Mesenteric fat pad (tissue), 1 donor: ENCODE measurements at places on chromosomes 1 and 21. TPM values are rescaled to one million over a fixed set of nuclear protein-coding genes. Genes with fewer than 3 reads are reported as not detected.
A peak's percentile ranks its signal among the peaks of the same experiment; 100 is the strongest.

DNA sequence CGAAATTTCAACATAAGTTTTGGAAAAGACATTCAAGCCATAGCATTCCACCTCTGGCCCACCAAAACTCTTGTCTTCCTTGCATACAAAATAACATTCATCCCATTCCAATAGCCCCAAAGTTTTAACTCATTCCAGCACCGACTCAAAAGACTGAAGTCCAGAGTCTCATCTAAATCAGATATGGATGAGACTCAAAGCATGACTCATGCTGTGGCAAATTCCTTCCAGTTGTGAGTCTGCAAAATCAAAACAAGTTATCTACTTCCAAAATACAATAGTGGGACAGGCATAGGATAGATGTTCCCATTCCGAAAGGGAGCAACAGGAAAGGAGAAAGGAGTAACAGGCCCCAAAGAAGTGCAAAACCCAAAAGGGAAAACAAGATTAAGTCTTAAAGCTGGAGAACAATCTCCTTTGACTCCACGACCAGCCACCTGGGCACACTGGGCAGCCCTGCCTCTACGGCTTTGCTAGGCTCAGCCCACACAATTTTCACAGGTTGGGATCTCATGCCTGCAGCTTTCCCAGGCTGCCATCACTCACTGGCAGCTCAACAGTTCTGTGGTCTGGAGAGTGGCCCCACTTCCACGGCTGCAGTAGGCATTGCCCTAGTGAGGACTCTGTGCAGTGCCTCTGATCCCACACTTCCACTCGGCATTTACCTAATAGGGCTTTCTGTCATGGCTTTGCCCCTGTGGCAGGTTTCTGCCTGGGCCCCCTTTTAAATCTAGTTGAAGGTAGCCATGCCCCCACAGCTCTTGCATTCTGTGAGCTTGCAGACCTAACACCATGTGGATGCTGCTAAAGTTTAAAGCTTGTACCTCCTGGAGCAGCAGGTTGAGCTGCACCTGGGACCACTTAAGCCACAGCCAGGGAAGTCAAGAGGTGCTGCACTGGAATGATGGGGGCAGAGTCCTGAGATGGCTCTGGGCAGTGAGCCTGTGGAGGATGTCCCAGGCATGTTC, 51.0 kb downstream of the RUNX3 start:
- peak; percentile 35 for DNase-seq

The RGS1 gene
- total RNA-seq, result 35.9 TPM

DNA sequence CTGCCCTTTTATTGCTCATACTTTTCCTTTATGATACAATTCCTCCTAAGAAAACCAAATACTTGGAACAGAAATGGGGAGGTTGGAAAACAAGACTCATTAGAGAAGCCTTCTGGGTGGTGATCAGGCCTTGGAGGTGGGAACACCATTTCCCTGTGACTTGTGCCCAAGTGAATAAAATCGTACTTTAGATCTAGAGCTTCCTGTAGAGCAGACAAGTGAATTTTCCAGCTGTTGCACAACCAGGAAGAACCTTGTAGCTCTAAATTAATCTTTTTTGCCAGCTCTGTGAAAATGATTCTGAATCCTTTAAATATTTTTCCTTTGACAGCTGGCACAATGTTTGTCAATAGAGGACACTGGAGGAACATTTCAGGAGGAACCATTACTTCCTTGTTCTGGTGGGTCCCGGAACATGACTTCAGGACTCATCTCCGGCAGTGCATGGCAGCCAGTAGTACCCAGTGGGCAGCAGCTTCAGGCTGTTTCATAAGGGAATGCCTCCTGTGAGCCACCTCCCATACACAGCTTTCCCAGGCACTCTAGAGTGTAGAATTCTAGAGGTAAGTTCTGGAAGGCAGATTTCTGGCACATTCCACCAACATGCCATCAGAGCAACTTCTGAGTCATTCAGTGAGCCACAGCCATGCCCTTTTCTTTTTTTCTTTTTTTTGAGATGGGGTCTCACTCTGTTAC, 5.5 kb upstream of the SNAPIN start:
- DNase-seq, result peak; percentile 33

- DNase-seq, result no peak
Measured at GRCh38 chr1:32759997-32760623, 57.0 kb downstream of the YARS1 start.

The EXO5 gene
- total RNA-seq, result 6.3 TPM

The SPRR4 gene
- not detected for total RNA-seq

GRCh38 chr21:25615880-25616279, 8.6 kb upstream of the MRPL39 start:
- no peak for DNase-seq

The RYR2 gene
- total RNA-seq, result 0.45 TPM

DNA sequence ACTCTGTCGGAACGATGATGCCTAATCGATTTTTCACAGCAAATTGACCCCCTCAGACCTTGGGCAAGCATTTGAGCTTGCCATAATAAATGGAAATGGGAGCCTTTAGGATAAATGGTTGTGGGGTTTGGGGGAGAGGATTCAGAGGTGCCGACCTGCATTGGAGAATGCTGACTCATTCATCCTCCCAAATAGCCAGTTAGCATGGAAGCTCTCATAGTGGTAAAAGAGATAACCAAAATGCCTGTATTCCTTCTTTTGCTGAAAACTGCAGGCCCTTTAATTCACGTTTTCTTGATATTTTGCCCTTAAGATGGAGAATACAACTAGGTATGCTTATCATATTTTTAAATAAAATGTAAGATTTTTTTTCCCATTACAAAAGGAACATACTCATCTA, 392.6 kb upstream of the DEPDC1 start:
- no peak for DNase-seq

The CDCA8 gene
- 0.35 TPM for total RNA-seq

GRCh38 chr1:145757420-145757819, 38.1 kb downstream of the CD160 start:
- no peak for DNase-seq

GRCh38 chr1:208479435-208479834, 235.3 kb upstream of the PLXNA2 start:
- no peak for DNase-seq

The ALG14 gene
- total RNA-seq, result 8.1 TPM

DNA sequence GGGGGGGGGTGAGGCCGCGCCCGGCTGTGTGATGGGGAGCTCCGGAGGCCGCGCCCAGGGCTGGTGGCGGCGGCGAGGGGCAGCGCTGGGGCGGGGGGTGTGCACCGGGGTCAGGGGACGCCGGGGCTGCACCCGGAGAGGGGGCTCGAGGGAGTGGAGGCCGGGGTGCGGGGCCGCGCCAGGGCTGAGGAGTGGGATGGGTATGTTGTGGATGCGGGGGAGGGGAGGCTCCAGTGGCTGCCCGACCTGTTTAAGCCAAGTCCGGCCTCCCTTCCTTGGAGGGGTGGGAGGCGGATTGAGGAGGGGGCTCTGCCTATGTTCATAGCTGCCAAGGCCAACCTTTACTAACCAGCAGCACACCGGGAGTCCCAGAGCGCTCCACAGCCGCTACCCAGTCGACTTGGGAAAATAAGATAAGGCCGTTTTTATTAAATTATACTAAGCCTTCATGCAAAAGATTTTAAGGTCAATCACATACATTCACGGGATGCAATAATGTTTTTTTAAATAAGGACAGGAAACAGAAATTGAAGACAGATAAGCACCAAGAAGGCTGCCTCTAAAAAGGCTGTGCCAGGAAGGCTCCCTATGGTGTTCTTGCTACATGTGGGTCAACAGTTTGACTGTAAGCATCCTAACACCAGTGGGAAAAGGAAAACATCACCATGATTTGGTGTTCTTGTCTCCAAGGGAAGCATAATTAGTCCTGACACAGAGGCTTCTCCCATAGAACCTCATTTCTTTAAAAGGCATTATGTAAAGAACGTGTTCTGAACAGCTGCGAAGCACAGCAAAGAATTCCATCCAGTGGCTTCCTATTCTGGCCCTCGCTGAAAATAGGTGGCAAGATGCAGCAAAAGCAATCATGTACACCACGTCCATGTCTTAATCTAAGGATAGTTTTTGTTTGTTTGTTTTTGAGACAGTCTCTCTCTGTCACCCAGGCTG, 626 bp upstream of the HLCS start:
- no peak for DNase-seq

The DHDDS gene
- total RNA-seq, result 141 TPM

- DNase-seq, result no peak
Measured at GRCh38 chr1:22639286-22639685, 2.9 kb downstream of the C1QA start.

- no peak for DNase-seq
Measured at GRCh38 chr1:53060579-53060978, 1.4 kb upstream of the PODN start.

DNA sequence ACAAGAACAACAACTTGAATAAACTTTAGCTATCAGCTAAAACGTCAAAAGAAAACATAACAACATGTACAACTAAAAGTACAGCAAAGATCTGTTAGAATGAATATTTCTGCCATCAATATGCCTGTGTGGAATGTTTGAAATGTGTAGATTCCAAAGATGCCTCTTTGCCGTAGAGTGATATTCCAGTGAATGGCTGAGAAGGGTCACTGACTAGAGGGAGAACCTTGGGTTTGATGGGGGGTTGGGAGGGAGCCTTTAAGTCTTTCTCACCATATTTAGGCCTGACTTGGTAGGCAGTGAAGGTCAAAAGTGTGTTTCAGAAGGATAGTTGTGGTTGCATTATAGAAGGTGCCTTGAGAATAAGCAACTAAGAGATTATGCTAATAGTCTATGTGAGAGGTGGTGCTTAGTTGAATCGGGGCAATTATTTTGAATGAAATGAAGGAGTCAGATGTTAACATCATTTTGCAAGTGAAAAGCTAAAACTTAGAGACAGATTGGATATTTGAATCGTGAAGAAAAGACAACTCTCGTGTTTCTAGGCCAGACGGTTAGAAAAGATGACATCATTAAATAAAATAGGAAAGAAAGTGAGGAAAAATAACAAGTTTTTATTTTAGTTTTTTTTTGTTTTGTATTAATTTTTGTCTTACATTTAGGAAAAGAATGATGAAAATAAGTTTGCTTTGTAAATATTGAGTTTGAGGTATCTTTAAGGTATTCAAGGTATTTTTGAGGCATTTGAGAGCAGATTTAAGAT, 53.8 kb downstream of the PLA2G4A start:
- DNase-seq, result no peak

DNA sequence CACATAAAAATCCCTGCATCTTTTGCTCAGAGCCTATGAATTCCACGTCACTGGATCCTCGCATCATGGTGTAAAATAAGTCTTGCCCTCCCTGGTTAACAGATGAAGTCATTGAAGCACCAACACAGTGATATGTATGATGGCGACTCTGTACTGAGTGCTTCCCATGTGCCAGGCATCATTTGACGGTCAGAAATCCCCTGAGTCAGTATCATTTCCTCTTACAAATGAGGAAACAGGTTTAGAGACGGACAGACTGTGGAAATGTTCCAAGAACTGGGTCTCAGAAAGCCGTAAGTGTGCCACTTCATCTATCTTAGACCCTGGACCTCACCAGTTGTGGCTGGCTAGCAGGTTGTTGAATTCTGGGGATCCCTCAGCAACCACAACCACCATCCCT, 5.1 kb upstream of the OLFML2B start:
- DNase-seq, result no peak

The KIAA0040 gene
- total RNA-seq, result 69.7 TPM

DNA sequence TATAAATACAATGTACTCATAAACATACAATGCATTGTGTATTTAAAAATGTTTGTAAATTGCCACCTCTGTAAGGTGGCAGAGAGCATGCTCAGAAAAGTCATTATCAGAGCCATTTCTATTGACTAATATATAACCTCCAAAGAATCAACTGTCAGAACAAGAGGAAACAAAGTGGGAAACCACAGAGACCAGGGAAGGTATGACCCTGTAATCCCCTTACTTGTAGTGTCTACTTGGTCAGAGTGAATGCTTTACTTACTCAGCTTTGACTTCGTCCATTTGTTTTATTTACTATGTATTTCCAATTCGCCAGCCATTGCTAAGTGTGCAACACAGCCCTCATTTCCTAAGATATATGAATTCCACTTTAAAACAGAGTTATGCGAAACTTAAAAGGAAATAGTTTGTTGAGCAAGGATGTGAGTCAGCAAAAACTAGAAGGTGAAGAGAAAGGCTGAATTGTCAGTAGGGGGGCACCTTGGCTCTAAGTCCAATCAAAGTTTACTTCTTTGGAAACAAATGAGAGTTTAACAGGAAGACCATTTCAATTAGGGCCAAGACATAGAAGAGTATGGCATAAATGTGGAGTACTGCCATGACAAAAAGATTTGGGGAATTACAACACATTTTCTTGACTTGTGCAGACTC, 671.7 kb upstream of the PTBP2 start:
- no peak for DNase-seq

The ITLN2 gene
- not detected for total RNA-seq

- DNase-seq, result no peak
Measured at GRCh38 chr1:57959531-57960241, 535.8 kb upstream of the DAB1 start.

GRCh38 chr1:90782046-90782445, 64.9 kb upstream of the BARHL2 start:
- DNase-seq, result no peak

The MRTO4 gene
- 33.5 TPM for total RNA-seq

The CD164L2 gene
- total RNA-seq, result not detected

The SLC2A5 gene
- 12.9 TPM for total RNA-seq

- DNase-seq, result no peak
Measured at GRCh38 chr21:41483415-41483814, 24.5 kb downstream of the TMPRSS2 start.

DNA sequence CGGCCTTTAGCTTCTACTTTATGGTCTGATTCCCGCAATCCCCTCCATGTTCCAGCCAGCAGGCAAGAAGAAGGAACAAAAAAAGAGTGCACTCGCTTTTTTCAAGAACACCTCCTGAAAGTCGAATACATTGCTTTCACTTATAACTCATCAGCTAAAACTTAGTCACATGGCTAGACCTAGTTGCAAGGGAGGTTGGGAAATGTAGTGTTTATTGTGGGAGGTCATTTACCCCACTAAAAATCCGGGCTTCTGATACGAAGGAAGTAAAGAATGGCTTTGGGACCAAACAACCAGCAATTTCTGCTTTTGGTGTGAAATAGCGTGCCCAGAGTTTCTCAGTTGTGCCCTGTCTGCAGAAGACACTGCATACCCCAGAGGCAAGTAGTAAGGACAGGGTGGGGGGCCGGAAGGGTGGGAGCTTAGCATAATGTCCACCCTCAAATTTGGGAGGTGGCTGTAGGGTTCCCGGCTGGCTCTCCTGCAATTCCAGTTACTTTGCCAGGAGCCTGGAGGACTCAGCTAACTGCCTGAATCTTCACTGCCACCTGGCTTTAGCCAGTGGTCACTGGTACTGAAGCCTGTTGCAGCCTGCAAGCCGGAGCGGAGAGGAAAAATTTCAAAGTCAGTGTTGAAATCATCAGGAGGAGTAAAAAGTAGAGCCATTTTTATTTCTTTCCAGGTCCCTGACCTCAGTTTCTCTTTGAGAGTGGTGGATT, 57.7 kb upstream of the F3 start:
- no peak for DNase-seq

The RNU1-2 gene
- total RNA-seq, result 6,165 TPM

DNA sequence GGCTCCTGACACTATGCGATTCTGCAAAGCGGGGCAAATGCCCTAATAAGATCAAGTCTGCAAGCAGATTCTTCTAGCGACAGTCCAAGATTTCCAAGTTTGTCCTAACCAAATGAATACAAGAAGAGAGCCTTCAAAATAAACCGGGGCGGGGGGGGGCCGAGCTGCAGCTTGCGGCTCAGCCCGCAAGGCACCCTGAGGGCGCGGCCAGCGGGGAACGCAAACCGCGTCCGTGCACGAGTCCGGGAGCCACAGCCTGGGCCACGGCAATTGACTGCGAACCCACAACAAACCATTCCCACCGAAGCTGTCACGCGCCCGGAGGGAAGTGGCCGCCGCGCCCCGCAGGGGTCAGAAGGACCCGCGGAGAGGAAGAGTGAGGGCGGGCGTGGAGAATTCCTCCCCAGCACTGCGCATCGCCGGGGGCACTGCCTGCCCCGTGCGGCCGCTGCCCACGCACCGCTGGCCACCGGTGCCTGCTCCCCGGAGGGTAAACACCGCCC, 687 bp downstream of the TGFBR3 start:
- DNase-seq, result no peak

The SLC45A1 gene
- 2.0 TPM for total RNA-seq

The VCAM1 gene
- 27.3 TPM for total RNA-seq
